ENCODE measurements at places on chromosomes 1 and 21.

GRCh38 chr1:40076895-40077312, 20.1 kb downstream of the PPT1 start:
- no peak for DNase-seq

- no peak for DNase-seq
Measured at GRCh38 chr1:46575778-46576177, 24.3 kb upstream of the KNCN start.

DNA sequence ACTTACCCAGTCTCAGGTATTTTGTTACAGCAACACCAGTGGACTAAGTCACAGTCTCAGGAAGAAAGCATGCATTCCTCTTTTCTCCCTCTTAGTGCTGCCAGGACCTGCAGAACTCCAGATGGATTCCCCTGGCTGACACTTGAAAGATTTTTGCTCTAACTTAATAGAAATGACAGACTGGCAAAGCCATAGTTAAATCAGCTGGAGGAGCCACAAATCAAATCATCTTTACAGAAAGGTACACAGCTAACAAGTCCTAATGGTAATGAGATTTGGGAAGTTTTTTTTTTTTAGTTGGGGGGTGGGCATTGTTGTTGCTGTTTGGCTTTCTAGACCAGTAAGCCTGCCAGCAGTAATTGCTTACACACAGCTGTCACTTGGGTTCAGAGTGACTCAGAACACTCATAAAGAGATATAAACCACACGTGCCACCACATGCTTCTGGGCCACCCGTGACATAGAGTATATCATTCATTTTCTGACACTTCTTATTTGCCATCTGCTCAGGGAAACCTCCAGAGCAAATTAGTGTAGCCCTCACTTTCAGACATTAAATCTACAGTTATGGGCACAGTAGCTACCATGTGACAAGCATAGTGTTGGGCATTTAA, 72.4 kb downstream of the FH start:
- DNase-seq: no peak

DNA sequence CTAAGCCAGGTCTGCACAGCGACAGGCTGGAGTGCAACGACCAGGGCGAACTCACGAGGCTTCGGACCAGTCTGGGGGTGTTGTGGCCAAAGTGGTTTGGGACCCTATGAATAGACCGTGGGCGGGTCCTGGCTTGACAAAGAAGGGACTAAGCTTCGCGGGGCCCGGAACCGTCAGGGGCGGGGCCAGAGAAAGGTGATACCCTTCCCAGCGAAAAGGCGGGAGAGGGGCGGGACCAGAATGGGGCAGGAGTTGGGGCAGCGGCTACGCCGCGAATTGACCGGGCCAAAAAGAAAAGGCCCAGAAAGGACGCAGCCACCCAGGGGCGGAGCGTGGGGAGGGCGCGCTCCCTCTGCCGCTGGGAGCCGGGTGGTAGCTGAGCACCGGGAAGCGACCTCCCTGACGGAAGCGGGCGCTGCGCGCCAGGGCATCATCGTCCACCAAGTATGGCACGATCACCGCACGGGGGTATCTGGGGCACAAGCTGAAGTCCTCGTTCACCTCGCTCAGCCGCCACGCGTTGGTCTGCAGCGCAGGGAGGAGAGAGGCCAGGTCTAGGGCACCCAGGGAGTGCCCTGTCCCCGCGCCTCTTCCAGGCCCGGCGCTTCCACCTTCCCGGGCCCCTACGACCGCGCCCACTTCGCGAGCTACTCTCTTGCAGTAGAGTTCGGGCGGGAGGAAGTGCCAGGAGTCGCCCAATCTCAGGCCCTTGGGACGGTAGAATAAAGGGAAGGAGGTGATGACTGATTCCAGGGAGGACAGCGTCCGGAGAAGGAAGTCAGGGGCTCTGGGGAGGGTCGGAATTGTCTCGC, 6.7 kb upstream of the FAM167B start:
- DNase-seq: no peak

GRCh38 chr1:217472915-217473314, 158.0 kb downstream of the GPATCH2 start:
- no peak for DNase-seq

DNA sequence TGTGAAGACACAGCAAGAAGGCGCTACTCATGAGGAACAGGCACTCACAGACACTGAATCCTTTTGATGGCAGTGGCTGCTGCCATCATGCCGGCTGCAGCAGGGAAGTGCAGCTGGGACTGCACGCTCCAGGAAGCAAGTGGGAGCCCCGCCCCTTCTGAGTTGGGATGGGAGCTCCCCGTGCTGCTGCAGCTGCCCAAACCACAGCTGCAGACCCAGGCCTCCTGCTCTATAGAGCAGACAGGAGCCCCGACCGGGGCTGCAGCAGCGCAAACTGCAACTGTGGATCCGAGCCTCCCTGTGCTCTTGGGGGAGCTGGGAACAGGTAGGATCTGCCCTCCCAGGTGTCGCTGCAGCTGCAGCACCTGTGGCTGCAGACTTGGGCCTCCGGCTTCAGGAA, 65.2 kb upstream of the MARK1 start:
- DNase-seq: no peak

DNA sequence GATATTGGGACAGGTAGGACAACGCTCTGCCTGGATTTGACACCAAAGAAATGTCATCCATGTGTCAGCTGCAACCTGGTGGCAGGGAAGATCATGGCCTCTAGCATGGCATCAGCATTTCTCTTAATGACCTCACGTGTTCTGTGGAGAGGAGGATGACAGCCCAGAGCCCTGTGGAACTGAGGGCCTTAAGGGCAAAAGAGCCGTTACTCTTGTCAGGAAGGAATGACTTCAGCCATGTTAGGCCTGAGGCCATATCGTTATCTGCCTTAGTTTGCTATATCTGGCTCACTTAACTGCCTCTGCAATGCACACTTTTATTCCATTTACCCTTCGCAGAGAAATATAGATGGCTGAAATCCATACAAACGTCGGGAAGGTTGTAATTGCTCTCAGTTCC, 83.2 kb upstream of the PBX1 start:
- no peak for DNase-seq
